Lower lobe of right lung (tissue), 2 donors: ENCODE measurements at places on chromosomes 7 and 10. TPM values are rescaled to one million over a fixed set of nuclear protein-coding genes. Genes with fewer than 3 reads are reported as not detected.
A peak's percentile ranks its signal among the peaks of the same experiment; 100 is the strongest.

The ASAH2 gene
- not detected for total RNA-seq

DNA sequence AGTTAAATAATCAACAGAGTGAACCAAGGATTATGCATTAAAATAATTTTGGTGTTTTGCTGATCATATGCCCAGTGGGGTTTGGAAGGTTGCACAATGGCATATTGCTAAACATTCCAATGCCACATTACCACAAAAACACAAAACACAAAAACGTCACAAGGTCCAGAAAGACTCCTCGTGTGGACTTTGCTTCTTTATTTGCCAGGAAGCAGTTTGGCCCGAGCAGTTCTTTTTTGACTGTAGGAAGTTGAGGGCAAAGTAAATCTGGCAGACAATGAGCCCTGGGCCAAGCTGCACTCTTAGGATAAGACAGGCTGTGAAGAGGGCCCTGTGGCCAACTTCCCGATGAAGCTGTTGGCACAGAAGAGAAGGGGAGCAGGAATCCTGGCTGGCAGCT lies 39.2 kb upstream of the SLC35B4 start:
- DNase-seq: peak; percentile 48

DNA sequence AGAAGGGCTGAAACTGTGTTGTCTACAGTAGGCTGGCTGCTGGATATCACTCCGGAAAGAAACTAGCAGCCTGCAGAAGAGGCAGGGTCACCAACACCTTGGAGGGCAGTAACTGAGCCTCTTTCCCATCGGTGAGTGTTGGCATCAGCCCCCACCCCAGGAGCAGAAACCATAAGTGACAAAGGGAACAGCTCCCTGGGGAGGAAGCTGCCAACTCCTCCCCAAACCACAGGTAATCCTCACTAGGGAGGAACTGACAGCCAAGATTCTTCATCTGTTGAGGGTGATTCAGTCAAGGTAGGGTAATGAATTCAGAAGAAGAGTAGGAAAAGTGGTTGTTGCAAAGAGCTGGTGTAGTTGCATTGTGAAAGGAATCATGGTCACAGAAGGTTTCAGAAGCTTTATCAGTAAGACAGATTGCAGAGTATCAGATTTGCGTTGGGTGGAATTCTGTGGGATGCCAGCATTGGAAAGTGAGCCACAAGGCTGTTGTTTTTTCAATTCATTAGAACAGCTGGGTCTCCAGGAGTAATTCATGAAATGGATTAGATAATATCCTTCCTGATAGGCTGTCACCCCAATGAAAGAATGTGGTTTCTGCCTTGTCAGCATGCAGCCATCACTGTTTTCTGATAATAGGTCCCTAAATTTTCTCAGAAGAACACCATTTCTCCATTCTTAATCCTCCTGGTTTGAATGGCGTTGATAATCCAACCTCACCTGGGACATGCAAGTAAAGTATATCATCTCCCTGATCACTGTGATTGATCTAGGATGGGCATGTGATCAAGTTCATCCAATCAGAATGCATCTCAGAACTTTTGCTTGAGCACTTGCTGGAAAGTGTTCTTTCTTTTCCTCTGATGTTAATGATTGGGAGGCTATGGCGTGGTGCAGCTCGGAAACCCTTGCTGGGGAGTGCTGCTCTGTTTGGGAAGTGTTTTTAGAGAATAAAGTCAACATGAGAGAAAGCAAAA lies 75.0 kb upstream of the CTBP2 start:
- DNase-seq: no peak

- no peak for DNase-seq
These were observed 98.9 kb upstream of the KIF5B start for GRCh38 chr10:32155075-32155516.

DNA sequence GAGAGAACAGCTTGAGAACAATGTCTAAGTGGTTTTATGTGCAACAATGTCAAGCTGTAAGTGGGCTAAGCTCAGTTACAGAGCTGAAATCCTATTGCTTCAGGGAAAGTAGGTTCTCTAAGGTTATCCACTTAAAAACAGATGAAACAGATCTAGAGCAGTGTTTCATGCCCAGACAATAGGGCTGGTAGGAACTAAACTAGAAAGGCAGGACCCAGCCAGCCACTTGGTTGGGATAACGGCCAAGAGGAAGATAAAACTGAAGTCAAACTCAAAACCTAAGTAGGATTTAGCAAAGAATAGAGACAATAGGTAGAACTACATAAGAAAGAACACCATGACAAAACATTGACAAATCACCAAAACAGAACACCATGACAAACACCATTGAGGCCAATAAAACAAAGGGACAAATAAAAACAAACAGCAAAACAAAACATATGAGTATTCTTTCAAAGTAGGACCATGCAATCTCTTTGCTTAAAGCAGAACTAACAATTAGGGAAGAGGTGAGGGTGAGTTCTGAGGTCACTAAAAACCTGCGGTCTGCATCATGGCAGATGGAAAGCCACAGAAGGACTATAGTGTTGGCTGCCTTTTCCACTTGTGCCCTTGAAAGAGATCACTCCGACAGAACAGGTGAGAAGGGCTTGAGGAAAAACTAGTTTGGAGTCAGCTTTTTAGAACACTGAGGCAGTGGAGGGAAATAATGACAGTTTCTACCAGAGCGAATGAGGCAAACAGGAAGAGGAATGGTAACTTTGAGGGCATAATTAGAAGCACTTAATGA lies 81.0 kb downstream of the HGF start:
- DNase-seq: no peak

DNA sequence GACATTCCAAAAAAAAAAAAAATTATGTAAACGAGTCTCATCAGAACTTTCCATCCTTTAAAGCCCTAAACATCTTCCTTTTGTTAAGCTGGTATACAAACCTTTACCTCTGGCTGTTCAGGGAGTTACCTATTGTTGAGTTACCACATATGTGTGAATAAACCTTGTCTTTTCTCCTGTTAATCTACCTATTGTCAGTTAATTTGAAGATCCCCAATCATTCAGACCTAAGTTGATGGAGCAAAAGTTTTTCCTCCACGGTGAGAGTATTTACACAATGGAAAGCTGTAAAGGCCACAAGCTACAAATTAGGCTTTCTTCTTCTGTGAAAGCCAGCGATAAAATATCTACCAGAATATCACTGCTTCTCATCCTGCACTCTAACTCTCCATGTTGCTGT lies 80.3 kb downstream of the SKAP2 start:
- no peak for DNase-seq
